Cortex of kidney (tissue), 1 donor: ENCODE measurements at places on chromosomes 3 and 15.

GRCh38 chr3:111200027-111200426 lies 128.4 kb downstream of the NECTIN3 start:
- no peak for DNase-seq

DNA sequence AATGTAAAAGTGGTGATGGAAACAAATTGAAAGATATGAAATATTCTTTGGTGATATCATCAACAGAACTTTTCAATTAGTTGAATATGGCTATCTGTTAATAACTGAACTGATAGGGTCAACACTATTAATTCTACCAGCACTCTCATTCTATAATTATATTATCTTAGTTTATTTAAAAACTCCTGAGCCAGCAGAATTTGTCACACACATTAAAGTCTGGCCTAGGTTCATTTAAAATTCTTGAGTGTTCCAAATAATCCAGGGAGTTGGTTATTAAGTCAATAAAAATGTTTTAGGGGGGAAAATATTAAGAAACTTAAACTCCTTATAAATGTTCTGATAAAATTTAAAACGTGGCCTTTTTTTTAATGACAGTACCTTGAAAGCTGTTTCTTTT lies 189.6 kb upstream of the GRM7 start:
- DNase-seq = no peak

GRCh38 chr3:196650740-196651311 lies 11.3 kb downstream of the NRROS start:
- DNase-seq = no peak

DNA sequence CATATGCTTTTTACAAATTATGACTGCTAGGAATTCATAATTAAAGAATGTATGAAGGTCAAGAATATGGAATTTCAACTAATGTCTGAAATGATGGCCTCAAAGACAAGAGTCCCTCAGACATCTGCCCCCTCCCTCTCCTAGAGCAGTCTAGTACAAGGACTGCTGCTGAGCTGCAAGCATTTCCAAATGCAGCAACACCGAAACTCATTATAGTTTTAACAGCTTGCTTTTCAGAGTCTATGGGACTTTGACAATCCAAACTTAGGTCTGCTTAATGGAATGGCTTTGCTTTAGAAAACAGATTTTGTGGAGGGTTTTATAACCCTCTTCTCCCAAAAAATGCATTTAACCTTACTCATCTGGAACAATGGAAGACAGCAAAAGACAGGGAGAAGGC lies 115.4 kb downstream of the WDR76 start:
- DNase-seq = no peak

GRCh38 chr3:45026957-45027356 lies 854 bp downstream of the CLEC3B start:
- no peak for DNase-seq

GRCh38 chr3:177069514-177070329 lies 127.6 kb downstream of the TBL1XR1 start:
- DNase-seq = no peak

DNA sequence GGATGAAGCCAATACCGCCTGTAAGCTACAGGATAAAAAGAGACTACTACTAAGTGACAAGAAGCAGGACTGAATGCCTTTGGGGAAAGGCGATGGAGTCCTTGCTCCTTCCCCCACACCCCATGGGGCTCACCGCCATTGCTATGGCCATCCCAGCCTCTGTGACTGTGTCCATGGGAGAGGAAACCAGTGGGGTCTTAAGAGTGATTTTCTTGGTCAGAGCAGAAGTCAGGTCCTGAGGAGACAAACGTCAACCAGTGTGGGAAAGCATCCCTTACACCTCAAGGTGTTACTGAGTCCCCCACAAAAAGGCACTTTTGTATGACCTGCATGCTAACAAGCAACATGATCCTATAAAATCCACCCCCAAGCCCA lies 913 bp downstream of the IMPDH2 start:
- DNase-seq = no peak

DNA sequence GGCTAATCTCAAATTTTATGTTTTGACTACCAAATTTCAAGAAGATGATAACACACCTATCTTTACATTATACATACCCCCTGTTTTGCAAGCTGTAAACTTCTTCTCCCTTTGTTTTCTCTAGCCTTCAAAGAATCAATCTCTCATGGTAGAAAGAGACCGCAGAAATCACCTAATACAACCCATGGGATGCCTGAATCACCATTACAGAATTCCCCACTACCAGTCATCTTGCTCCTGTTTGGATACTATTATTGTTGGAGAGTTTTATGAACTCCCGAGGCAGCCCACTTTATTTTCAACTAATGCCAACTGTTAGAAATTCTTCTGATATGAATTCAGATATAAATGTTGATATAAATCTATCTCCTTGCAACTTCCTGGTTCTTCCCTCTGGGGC lies 110.9 kb downstream of the FRMD5 start:
- no peak for DNase-seq

GRCh38 chr3:176611703-176612102 lies 585.6 kb downstream of the TBL1XR1 start:
- no peak for DNase-seq

DNA sequence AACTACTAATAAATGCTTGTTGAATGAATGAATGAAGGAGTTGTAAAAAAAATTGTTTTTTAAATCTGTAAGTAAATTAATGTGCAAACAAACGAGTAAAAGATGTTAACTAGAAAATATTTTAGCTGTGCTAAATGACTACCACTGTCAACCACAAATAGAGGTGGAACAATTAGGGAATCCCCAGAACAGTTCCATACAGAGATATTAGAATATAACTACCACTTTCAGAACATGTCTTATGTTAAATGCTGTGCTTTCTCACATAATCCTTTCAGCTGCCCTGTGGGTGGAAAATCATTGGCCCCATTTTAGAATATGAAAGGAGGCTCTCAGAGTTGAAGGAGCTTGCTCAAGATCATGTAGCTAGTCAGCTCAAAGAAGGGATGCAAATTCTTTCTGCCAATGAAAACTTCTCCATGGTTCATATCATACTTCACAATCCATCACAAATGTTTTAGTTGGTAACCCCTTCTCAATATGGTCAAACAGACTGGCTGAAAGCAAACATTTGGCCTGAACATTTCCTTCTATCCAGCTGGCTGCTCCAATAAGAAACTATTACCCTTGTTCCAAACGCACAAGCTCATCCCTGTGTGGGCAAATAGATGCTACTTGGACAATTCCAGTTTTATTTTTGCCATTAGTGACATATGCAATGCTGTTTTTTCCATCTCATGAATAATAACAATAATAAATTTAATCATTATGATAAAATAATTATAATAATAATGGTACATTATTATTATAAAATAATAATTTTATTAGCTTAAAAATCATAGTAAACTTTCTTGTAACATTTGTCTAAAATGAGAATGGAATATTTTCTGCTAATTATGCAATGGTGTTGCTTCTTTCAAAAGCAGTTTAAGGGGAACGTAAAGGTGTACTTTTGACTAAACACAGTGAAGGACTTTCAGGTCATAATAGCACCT lies 290.4 kb upstream of the STT3B start:
- DNase-seq = no peak

DNA sequence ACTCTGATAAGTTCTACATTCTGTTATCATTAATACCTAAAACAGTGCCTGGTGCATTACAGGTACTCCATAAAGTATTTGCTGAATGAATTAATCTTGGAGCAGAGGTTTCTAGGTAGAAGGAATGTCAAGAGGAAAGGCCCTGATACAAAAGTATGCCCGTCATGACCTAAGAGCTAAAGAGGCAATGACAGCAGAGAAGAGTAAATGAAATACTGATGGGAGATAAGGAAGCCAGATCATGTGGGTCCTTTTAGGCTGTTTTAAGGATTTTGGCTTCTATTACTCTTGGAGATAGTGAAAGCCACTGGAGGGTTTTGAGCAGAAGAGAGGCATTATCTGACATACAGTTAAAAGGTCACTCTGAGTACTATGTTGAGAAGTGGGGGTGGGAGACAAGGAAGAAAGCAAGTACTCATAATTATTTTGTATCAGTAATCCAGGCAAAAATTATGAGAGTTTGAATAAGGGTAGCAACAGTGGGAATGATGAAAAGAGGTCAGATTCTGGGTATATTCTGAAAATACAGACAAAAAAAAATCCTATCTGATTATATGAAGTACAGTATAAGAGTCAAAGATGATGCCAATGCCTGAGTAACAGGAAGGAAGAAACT lies 48.3 kb downstream of the DENND4A start:
- DNase-seq = no peak

- DNase-seq = no peak
Measured at GRCh38 chr3:113557374-113557773, 25.0 kb downstream of the SIDT1 start.

- DNase-seq = no peak
Measured at GRCh38 chr3:53817809-53818208, 28.4 kb downstream of the CHDH start.

GRCh38 chr3:24270204-24270691 lies 224.4 kb downstream of the THRB start:
- no peak for DNase-seq

GRCh38 chr3:158026236-158026635 lies 80.0 kb downstream of the SHOX2 start:
- no peak for DNase-seq

GRCh38 chr15:94749811-94750617 lies 518.7 kb downstream of the MCTP2 start:
- DNase-seq = no peak

DNA sequence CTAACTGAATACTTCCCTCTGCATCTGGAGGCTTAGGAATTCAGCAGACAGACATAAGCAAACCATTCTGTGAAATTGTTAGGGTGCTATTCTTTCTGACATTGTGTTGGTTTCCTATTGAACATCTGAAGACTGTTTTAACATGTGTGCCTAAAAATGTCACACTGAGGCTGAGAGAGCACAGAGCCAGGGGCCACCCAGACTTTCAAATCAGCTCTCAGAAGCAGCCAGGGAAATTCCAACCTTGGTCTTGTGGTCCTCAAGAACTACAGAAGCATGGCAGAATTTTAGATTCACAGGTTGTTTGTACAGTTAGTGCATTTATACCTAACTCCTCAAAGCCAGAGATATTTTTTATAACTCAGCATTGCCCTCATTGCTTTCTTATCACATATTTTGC lies 929.2 kb upstream of the CFAP20DC start:
- no peak for DNase-seq

DNA sequence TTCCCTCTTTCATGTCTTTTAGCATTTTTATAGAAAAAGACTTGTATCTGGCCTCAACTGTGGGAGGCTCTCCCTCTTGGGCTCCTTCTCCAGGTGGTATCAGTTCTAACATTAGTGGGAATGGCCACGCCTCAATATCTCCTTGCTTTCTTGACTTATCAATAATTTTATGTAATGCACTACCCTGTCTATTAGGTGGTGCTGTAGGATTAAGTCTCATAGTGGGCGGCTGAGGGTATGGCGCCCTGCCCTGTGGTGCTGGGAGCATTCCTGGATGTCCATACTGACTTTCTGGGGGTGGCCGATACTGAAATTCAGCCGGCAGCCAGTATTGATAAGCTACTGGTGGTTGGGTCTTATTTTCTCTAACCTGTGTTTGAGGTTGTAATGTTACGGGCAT lies 8.7 kb upstream of the RPUSD3 start:
- no peak for DNase-seq

DNA sequence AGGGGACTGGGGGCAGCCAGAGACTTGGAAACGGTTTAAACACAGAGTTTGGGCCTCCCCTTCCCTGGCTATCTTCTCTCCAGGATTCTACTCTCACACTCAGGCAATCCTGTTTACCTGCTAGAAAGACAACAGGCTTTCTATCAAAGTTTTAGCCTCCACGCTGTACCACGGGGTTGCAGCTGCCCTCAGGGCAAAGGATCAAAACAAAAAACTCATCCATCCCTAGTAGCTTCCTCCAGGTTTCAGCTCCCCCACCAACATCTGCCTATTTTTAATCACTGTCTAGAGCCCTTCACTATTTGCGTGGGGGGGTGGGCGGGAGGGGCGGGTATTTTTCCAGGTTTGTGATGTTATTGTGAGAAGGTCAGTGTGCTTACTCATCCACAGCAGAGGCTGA lies 286.8 kb upstream of the TRIM42 start:
- DNase-seq = no peak

DNA sequence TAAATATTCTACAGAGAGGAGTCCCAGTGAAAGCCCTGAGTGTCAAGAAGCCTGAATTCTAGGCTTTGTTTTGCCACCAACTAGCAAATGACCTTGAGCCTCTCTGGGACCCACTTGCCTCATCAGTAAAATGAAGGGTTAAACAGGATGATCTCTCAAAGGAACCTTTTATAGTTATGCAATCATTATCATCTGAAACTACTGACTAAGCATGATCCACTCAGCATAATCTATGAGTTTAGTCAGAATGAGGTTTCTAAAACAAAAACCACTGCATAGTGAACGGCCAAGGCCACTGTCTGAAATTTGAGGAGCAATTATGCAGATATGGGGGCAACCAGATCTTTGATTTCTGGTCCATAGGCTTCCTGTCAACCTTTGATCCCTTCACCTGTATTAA lies 319.0 kb downstream of the MECOM start:
- DNase-seq = no peak

DNA sequence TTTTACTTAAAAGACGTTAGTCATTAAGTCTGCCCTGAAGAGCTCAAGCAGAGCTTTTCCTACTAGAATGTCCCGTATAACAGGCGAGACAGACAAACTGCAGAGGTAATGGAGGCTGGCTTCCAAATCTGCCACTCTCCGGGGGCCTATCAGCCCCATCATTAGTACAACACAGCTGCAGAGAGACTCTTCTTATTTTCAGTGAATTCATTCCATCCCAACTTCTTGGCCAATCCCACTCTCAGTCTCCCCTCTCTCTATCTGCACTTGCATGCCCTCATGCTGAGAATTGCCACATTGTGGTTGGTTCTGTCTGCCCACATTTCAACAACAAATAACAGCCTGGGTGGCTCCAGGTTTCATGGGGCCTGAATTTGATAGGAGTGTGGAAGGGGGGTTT lies 412.7 kb downstream of the ERC2 start:
- no peak for DNase-seq

DNA sequence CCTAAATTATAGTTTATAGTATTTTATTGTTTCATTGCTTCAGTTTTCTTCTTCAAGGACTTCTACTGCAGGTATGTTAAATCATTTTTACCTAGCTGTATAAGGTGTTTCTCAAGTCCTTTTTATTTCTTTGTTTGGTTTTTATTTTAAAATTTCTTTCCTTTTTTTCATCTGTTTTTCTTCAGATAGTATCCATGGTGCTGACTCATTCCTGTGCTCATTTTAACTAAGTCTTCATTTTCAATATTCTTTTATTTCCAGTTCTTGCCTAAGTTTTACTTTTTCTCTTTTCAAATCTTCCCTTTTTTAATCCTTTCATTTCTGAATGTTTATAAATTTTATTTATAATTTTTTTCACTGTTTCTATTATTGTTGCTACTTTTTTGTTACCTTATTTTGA lies 42.3 kb upstream of the STIMATE start:
- no peak for DNase-seq

GRCh38 chr3:138254216-138254615 lies 67.1 kb downstream of the ARMC8 start:
- no peak for DNase-seq

DNA sequence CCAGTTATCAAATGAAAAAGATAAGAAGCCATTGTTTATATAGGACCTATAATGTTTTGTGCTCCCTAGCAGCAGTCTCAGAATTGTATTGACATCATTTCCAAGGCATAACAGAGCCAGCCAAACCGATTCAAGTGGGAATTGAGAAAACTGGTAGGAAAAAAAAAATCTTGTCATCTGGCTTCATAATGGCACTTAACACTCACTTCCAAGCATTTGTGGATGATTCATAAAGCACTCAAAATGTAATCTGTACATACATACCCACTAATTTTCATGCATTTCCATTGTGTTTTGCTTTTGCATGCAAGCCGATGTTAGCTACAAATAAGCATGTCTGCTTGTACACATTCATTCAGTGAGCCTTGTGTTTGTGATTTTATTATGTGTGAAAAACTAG lies 18.6 kb upstream of the TRPC1 start:
- DNase-seq = no peak

- no peak for DNase-seq
Measured at GRCh38 chr3:177906126-177906511, 630.1 kb upstream of the KCNMB2 start.
